ENCODE measurements at places on chromosomes 12 and 14.

DNA sequence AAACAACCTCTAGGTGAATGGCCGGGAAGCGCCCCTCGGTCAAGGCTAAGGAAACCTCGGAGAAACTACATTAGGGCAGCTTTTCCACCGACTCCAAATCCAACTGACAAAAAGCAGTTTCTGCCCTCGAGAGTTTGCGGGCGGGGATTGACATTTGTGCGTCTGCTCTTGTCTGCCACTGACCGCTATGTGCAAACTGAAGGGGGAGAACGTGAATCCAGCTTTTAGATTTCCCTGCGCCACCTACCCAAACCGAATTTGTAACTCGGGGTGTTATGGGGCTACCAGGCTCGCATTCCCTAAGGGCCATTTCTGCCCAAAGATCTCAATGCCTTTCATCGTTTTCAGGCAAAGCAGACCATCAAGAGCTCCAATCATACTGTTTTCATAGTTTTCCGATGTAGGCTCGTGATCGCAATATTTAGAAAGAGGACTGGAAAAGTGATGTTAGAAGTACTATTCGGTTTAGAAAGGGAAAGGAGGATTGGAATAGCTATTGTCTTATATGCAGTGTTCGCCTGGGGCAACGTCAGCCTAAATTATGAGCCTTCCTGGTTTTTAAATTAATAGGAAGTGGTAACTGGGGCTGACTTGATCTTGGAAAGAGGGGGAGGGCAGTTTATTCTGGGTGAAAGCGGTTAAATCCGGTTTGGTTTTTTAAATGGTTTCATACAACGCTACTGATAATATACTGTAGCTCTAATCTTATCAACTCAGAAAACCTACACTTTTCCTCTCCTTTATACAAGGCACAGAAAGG lies 45.4 kb downstream of the BCAT1 start:
- peak; percentile 53 for DNase-seq

DNA sequence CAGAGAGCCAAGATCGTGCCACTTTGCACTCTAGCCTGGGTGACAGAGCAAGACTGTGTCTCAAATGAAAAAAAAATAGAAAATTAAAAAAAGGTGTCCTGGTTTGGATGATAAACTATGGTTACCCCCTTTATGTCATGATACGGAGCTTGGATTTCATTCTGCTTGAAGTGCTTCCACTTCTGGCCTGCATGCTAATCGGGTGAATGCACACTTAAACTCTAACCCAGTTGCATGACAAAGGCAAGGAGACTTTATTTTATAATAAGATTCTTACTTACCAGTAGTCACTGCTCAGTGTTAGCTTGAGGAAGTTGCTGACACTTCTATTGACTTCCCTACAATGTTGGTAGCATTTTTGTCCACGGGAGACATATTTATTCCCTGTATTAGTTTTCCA lies 24.3 kb downstream of the CFAP54 start:
- DNase-seq: peak; percentile 44

DNA sequence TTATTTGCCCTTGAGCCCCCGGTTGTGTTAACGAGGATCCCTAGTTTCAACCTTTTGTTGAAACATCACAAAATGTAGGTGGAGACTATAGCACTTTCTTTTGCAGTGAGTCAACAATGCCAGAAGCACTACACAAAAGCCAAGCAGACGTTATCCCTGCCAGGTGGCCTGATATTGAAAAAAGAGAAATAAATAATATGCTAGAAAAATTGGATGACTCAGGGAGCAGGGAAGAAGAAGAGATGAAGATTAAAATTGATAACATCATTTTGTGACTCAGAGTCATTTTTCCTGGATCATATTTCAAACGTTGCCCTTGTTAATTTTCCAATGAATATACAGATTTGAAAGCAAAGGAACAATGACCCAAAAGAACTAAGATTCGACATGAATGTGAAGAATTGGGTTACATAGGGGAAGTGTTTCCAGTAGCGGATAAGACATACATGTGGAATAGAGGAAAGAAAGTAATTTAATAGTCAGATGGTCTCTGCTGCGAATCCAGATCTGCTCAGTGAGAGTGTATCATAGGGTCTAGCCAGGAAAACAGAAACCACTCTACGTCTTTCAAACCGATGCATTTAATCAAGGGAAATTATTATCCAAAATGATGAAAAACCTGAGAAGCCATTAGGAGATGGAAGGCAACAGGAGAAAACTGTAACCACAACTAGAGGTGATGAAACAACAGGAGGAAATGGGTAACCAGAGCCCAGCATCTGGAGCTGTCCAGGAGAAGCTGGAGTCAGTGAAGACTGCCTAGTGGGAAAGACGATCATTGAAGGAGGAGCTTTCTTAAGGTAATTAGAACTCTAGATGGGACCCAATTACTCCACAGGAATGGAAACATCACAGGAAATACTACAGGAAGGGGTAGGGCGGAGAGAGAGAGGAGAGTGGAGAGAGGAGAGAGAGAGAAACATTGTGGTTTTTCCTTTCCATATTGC lies 57.9 kb downstream of the RERG start:
- no peak for DNase-seq

DNA sequence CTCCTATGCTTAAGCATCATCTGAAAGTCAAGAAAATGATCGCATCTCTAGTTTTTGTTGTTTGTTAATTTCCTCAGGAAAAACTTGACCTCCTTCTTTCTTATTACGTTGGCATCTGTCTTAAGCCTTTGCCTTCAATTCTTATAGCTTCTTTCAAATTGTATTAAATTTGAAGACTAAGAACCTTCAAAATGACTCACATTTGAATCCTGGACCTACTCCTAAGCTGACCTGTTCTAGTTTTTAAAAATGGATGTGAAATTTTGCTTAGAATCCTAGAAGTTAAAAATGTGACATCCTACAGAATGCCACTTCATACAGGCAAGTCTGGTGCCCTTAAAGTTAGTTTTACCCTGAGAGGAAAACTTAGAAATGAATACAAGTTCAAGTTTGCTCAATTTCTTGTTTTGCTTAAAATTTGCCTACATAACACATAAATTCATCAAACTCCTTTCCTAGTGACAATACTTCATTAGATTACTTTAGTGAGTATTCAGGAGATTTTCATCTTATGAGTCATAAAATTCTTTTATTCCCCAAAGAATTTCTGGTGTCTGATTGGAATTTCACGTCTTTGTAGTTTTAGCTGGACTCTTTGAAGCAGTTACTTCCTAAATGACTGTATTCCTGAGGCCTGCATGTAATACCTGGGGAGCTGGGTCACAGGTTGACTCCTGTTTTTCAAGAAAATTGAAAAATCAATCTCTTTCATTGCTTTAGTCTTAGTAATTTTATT lies 152.3 kb downstream of the MSRB3 start:
- peak; percentile 68 for DNase-seq

- peak; percentile 96 for DNase-seq
These were observed 6.6 kb downstream of the POMT2 start for GRCh38 chr14:77314043-77314442.

DNA sequence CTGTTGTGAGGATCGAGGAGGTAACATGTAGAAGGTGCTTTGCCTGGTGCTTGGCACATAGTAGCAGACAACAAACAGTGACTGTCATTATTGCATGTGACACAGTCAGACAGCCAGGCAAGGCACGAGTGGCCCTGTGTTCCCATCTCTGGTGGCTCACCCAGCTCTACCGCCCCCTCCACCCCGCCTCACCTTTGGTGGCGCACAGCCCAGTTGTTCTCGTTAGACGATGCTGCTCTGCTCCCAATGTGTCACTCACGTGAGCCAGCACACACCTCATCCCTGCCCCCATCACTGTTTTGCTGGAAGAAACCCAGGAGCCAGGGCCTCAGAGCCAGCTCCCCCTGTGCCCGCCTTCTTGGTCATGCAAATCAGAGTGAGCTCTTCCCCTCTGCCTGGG lies 113.3 kb downstream of the CALM1 start:
- DNase-seq: no peak

- peak; percentile 17 for DNase-seq
These were observed 268.3 kb upstream of the PRKD1 start for GRCh38 chr14:30195941-30196340.

GRCh38 chr12:13181375-13182070 lies 15.0 kb upstream of the EMP1 start:
- DNase-seq: no peak

DNA sequence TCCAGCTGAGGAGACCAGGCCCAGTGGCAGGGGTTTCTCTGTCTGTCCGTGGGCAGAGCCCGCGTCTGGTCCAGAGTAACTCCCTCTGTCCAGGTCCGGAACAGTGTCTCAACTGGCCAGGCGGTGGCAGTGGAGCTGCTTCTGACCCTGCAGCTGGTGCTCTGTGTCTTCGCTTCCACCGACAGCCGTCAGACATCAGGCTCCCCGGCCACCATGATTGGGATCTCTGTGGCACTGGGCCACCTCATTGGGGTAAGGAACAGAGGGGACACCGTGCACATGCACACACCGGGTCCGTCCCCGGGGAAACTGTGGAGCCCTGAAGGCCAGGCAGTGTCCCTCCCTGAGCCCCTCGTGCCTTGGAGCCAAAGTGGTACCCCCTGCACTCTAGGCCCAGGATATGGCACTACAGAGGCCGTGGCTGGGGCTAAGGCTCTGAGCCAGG lies 1.5 kb downstream of the AQP6 start:
- DNase-seq: peak; percentile 45

GRCh38 chr12:7242176-7243101 lies 53.0 kb downstream of the PEX5 start:
- no peak for DNase-seq

DNA sequence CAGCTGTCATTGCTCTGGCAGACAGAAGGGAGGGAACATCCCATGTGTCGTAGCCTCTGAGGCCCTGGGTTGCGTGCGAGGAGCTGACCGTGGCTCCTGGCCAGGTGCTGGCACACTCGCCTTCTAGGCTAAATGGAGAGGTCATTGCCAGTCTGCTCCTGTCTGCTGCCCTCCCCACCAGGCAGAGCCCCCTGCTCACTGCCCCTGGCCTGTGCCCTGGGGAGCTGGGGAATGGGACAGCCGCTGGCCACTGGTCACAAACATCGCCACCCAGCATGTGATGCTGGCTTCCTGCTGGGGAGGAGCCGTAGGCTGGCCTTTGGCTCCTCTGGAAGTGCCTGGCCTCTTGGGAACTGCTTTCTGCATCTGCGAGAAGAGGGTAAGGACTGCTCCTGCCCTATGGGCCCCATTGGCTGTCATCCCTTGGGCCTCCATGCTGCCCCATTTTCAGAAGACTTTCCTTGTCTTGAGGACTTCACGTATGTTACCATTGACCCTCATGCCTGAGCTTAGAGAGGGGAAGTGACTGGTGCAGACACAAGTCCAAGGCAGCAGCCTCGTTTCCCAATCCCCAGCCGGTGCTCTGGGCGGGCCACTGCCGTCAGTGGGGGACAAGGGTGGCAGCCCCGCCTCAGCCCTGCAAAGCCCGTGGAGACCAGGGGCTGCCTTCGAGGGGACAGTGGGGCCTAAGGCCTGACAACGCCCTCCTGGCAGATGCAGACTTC lies 2.0 kb upstream of the TNFAIP2 start:
- DNase-seq: peak; percentile 43

- no peak for DNase-seq
These were observed 206.9 kb downstream of the TMEM132D start for GRCh38 chr12:129696926-129697325.

- DNase-seq: no peak
These were observed 69.0 kb upstream of the DDX11 start for GRCh38 chr12:31004666-31005065.

DNA sequence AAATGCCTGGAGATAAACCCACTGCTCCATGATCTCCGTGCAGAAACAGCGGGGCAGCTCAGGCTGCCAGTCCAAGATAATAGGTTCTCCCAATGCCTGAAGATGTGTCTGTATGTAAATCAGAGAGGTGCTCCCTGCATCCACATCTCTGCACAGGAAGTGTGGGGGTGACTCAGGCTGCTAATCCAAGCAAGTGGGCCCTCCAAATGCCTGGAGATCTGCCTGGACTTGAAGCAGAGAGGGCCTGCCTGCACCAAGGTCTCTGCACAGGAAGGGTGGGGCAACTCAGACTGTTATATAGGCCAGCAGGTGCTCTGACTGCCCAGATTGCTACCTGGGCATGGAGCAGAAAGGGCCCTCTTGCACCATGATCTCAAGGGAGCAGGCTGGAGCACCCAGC lies 504.7 kb downstream of the LRFN5 start:
- no peak for DNase-seq

- no peak for DNase-seq
These were observed 94.6 kb downstream of the PPM1A start for GRCh38 chr14:60343571-60344071.

- no peak for DNase-seq
These were observed 5.9 kb downstream of the KICS2 start for GRCh38 chr12:64216239-64216638.

DNA sequence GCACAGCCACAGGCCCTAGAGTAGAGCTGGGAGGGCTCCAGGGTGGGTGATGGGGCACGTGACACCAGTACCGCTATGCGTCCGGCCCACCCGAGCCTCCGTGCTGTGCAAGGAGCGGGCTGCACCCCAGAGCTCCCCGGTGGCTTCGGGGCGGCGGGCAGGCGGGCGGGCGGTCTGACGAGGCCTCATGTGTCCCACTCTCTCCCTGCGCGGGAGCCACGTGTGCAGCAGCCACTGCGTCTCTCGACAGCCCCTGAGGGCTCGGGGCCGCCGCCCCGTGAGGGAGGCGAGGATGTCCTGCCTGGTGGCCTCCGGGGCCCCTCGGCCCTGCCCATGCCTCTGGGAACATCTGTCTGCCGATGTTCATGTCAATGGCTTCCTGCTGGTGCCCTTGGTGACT lies 51.2 kb upstream of the FBRSL1 start:
- DNase-seq: no peak

- no peak for DNase-seq
These were observed 52.8 kb downstream of the STXBP6 start for GRCh38 chr14:24996930-24997725.

DNA sequence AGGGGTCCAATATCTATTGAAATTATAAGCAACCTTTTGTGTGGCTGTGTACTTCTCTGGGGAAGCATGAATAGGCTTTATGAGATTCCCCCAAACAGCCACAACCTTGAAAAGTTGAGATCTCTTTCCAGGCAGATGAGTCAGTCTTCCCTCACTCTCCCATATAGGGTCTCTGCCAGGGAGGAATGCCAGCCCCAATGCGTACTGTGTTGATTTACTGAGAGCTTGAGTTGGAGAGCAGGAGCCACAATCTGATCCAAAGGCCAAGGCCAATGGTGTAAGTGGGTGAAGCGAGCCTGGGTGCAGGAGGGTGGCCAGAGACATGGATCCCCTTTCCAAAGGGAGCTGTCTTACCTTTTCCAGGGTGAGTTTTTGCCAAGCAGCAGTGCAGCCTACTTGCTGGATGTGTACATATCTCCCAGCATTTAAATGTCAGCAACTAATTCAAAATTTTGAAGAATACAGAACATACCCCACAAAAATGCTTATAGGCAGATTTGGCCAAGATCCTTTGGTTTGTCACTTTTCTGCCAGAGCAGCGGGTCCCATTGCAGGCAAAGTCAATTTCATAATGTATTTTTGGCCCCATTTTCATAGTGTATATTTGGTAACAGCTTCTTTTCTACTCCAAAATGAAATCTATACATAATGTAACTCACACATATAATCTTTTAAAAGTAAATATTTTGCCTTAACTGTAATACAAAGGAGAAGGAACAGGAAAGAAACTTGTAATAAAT lies 88.2 kb downstream of the TBC1D30 start:
- DNase-seq: peak; percentile 41

GRCh38 chr12:131122631-131123030 lies 168.9 kb downstream of the ADGRD1 start:
- no peak for DNase-seq

All from GM23248 (cell line).